Stimulated activated CD8-positive, alpha-beta memory T cell treated with anti-CD3 and anti-CD28 coated beads, Interleukin-4, amount 100 ng/mL, for 1 hour (primary cell): ENCODE measurements at places on chromosomes 7 and 10.

DNA sequence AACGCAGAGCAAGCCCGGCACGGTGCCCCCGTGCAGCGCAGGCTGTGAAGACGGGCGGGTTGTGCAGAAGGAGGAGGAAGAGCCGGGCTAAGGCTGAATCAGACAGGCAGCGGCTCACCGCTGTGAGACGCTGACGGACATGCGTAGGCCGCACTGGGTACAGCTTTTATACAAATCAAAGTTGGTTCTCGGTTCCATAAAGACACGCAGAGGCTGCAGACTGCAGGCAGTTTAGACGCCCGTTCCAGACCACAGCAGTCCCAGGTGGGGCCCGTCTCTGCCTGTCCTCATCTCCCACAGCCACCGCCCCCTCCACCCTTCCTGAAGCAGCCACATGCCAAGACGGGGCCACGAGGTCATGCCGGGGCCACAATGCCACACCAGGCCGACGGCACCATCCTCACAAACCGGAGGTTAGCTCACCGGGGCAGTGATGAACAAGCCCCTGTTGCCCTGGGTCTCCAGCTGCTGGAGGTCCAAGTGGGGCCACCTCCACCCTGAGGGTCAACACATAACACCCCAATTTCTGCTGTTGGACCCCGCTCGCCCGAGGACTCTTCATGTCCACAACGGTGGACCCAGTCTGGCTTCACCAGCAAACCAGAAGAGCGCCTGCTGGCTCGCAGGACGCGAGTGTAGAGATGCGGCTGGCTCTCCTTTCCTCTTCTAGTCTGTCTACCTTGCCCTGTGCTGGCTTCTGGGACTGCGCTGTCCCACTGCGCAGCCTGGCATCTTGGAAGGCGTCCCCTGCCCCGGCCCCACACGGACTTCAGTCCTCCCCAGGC lies 227.2 kb downstream of the ELFN1 start:
- no peak for DNase-seq

GRCh38 chr10:94397549-94398370 lies 4.6 kb upstream of the TBC1D12 start:
- DNase-seq = no peak

DNA sequence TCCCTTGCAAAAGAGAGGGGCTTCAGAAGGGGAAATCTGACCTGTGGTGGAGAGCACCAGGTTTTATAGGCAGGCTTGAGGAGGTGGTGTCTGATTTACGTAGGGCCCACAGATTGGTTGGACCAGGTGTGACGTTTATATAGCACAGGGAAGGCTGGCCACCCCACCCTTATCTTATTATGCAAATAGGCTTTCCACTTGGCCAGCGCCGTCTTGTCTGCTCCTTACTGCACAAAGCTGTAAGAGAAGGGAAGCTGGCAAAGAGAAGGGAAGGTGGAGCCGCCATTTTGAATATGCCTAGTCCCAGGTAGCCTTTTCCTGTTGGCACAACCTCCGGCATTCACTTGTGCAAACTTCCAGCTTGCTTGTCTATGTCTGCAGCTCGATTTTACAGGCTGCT lies 221.4 kb downstream of the GATA3 start:
- no peak for DNase-seq

DNA sequence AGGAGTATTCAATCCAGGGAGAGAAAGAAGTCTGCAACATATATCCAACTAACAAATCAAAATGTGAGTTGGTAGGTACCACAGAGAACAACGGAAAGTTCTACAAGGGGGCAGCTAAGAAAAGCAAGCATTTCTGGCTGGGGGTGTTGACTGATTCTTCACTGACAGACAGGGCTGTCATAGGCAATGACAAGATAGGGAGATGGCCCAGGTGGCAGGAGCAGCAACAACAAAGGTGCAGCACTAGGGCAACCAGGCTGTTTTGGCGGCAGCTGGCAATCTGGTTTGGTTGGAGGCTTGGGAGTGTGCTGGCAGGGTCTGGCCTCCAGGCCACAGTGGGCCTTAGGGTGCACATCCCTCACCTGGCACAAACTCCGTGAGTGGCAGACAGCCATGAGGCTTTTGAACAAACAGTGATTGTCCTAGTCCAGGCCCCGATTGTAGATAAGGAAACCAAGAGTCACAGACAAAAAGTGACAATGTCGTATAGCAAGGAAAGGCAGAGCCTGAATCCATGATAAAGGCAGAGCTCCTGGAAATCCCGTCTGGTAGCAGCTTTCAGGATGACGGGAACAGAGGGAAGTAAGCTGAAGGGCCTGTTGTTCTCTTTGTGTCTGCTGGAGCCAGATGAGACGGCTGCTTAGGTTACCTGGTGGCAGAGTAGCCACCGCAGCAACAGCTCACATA lies 28.4 kb downstream of the DPCD start:
- DNase-seq = no peak

GRCh38 chr7:130909881-130910672 lies 176.1 kb upstream of the KLF14 start:
- no peak for DNase-seq

- no peak for DNase-seq
Measured at GRCh38 chr7:43879477-43879876, 10.2 kb upstream of the MRPS24 start.

GRCh38 chr7:739455-739982 lies 12.4 kb upstream of the PRKAR1B start:
- DNase-seq = no peak

- DNase-seq = no peak
Measured at GRCh38 chr7:33736521-33737221, 168.7 kb upstream of the BMPER start.

GRCh38 chr7:64878684-64879083 lies 24.4 kb upstream of the ZNF273 start:
- no peak for DNase-seq

- DNase-seq = no peak
Measured at GRCh38 chr7:111937163-111937562, 269.0 kb downstream of the DOCK4 start.

GRCh38 chr10:33377658-33378025 lies 43.2 kb upstream of the NRP1 start:
- DNase-seq = no peak

GRCh38 chr7:128362670-128363069 lies 1.2 kb upstream of the PRRT4 start:
- DNase-seq = no peak

DNA sequence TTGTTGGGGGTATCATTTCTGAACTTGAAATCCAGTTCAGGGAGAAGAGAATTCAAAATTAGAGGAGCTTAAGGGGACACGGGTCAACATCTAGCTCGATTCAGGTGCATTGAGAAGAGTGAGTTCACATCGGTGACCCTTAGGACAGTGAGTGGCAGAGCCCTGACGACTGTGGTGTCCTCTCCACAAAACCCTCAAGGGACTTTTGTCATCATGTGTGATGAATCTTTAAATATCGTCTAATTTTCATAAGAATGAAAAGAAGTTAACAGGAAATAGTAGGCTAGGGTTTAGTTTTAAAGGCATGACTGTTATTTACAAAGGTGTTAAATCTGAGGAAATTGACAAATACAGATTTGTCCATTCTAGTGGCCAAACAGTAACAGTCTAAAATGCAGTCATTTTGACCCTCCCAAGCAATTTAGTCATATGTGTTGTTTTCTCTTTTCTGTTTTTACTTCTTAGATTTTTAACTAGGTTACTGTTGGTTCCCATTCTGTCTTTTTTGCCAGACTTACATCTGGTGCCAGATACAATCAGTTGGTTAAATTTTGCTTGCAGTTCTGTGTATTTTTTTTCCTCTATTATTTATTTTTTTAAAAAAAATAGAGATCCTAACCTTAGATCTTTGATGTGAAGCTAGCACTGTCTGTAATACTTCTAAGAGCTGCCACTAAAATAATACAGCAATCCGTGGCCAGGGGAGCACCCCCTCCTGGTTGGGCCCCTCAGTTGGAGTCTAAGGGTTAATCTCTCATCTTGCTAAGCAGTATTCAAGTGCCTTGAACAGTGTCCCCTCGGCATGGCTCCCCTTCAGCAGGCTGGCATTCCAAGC lies 34.9 kb upstream of the SH2B2 start:
- no peak for DNase-seq

DNA sequence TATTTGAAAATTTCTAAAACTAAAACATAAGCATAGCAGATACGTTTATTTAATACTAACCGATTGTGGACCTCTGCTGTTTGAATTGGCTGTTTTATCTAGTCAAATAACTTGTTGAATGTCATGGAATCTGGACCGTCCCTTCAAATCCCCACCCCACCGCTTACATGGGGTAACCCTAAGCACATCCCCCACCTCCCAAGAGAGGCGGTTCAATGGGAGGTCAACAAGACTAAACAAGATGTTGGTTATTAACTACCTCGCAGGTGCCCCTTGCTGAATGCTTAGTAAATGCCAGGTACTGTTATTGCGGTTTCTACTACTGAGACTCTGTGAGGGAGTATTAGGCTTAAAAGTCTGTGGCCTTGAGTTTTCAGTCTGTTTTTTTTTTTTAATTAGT lies 70.9 kb downstream of the DAGLB start:
- no peak for DNase-seq

DNA sequence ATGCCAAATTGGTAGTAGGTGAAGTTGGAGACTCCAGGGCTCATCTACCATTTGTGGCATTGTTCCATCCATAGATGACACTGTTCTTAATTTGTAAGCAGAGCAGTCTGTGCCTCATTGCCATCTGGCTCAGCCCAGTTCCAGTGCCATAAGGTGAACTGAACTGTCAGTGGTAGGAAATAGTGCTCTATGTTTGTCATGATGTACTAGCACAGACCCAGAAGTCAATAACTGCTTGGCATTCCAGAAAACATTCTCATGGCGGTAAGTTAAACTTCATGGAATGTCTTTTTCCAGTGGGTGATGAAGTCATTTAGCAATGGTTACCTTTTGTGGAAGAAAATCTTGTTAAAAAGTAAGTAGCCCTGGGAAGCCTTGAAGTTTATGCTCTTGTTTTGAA lies 302.7 kb downstream of the SUGCT start:
- no peak for DNase-seq

DNA sequence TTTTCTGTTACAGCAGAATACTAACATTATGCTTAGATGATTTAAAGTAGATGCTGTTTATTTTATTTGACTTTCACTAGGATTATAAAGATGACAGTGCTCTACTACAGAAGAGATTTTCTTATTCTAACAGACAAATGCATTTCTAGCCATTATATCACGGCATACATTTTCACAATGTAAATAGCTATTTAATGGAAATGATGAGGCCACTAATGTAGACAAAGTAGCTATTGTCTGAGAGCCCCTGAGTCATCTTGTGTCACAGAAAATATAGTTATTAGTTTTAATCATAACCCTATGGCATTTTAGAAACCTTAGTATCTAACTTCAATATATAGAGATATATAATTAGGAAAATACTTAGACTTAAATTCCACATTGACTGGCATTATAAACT lies 158.0 kb upstream of the AHR start:
- DNase-seq = no peak

GRCh38 chr10:49260644-49261296 lies 38.2 kb upstream of the C10orf71 start:
- no peak for DNase-seq

- DNase-seq = no peak
Measured at GRCh38 chr7:66758950-66759628, 18.6 kb downstream of the RABGEF1 start.
